HS-27A (cell line): ENCODE measurements at places on chromosomes 16 and 17.

DNA sequence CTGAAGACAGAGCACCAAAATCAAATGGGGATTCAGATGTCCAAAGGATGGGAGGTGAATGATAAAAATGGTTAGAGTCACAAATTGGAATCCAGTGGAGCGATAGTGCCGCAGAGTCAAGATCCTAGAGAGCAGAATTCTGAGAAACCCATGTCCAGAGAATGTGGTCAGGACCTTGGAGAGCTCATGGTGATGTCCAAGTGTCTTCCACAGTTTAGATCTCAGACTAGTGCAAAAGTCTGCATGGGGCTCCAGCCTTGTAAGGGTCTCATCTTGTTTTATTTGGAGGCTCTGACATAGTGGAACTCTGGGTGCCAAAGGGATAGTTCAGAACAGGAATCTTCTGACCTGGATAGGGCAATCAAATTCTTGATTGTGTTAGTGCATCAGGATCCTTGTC is 245.9 kb upstream of the HSBP1 start:
- DNase-seq = no peak

- no peak for DNase-seq
Measured at GRCh38 chr17:66776999-66777688, 57.8 kb upstream of the CACNG5 start.

DNA sequence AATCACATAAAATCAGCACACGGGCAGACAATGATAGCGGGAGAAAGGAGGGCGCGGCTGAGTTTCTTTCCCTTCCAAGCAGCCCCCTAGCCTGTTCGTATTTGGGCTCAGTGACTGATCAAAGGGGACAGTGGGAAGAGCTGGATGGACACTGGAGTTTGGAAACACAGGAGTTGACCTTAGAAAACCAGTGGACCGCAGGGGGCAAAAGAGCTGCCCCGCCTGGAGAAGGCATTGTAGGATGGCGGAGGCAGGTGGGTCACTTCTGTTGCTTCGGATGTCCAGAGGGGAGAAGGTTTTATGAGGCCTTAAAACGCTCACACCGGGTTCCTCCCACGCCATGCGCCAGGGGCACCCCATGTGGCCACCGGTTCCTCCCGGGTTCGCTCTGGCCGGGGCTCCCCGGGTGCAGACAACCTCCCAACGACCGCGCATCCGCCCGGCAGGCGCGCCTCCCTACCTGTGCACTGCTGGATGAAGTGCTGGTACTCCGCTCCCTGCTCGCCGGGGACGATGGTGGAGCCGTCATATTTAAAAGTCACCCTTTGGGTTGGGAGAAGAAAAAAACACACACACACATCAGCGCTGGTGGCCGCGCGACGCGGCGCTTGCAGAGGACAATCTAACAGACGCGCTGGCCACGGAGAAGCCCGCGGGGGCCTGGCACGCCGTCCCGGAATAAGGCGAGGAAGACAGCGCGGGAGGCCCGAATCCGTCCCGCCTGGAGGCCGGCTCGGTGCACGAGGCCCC is 662 bp downstream of the COTL1 start:
- no peak for DNase-seq

- DNase-seq = peak; percentile 45
Measured at GRCh38 chr17:65099941-65100315, 37.2 kb upstream of the RGS9 start.

DNA sequence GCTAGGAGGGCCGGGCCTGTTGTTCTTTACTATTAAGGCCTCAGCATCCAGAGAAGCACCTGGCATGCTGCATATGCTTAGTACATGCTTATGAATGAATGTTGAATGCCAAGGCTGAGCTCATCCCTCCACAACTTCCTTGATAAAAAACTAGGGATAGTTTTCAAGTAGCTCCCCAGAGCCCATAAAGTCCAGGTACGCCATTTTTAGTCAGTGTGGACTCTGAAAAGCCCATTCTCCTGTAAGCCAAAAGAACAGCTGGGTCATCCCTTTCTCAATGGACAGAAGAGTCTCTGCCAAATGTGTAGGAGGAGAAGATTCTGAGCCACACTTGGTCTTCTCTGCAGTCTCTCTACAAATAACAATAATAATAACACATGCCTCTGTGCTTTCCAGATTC is 8.9 kb upstream of the ITGB3 start:
- DNase-seq = no peak

DNA sequence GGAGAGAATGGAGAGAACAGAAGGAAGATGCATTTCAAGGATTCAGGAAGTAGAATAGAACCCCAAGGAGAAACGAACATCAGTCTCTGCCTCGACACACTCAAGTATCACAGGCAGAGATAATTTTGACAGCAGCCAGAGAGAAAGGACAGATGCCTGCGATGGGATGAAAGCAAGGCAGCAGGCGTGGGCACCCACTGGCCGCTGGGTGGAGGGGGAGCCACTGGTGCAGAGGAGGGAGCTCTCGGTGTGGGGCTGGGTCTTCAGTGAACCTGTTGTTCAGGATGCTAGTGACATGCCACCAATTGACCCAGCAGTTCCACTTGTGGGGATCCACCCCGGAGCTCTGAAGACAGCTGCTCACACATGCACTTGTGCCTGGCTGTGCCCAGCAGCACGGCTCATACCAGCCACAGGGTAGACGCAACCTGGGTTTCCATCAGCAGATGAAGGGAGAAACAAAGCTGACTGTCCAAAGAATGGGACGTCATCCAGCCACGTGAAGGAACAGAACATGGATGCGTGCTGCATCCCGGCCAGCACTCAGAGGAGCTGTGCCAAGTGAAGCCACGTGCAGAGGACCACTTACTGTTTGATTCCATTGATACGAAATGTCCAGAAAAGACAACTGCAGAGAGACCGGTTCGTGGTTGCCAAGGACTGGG is 127.0 kb downstream of the BANP start:
- no peak for DNase-seq

DNA sequence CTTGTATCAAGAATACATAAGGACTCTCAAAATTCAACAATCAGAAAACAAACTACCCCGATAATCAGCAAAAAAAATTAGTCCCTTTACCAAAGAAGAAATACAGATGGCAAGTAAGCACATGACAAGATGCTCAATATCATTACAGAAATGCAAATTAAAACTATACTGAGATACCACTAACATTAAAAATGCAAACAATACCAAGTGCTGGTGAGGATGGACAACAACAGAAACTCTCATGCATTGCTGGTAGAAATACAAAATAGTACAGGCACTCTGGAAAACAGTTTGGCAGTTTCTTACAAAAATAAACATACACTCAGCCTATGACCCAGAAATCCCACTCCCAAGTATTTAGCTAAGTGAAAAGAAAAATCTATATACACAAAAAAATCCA is 7.5 kb downstream of the CEP112 start:
- DNase-seq = no peak

- no peak for DNase-seq
Measured at GRCh38 chr16:11072420-11073153, 128.2 kb downstream of the CLEC16A start.

DNA sequence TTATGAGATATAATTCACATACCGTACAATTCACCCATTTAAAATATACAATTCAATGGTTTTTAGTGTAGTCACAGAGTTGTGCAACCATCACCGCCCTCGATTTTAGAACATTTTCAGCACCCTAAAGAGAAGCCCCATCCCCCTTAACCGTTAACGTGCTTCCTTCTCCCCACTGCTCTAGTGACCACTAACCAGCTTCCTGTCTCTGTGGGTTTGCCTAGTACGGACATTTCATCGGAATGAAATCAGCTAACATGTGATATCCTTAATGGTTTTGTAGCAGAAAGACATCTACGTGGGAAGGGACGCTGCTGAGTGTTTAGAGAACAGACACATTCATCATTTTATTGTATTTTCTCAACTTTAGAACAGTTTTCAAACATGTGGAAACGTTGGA is 80.8 kb upstream of the HSBP1 start:
- no peak for DNase-seq

DNA sequence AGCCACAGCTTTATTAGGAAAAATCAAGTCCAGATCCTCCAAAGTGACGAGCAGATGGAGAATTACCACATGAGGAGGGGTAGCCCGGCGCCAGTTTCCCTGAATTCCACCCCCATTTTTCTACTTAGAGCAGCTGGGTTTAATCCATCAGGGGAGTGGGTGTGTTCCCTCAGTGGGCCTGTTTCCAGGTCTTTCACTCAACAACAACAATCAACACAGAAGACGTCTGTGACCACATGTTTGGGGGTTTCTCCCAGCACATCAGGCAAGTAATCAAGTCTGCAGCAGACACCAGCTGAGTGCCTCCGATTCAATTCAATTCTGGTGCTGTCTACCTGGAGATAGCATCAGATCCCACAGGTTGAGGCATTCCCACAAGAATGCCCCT is 6.8 kb downstream of the SLC6A2 start:
- DNase-seq = no peak

GRCh38 chr16:11563493-11564040 is 23.2 kb downstream of the LITAF start:
- no peak for DNase-seq

GRCh38 chr16:68229431-68230175 is 6.3 kb downstream of the ESRP2 start:
- DNase-seq = peak; percentile 31

- DNase-seq = no peak
Measured at GRCh38 chr16:88815901-88816589, 4.3 kb upstream of the APRT start.
